ENCODE measurements at places on chromosomes 6 and 20.
A peak's percentile ranks its signal among the peaks of the same experiment; 100 is the strongest.

- no peak for DNase-seq
Observed at GRCh38 chr6:146857980-146858347, 259.2 kb downstream of the ADGB start.

DNA sequence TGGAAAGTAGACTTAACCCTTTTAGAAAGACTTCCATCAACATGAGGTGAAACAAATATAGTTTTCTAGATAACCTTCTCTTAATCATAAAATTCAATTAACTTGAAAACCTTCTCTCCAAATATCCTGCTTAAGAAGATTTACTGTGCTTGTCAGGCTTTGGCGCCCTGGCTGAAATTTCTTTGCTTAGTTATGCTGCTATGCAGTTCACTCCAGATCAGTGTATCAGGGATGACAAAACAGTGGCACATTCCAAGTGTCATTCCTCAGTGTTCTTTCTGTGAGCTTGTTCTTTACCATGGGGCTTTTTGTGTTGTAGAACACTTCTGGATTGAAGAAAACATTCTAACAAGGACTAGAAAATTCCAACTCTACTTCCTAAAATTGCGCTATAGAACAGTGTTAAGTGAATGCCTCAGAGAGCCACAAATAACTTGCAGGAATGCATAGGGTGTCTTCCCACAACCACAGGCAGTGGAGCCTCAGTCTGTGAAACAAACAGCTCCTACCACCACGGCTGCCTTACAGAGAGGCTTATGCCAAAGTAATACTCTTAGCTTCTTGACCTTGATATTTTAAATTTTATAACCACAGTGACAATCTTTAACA, 443.6 kb downstream of the CDC5L start:
- no peak for DNase-seq

- peak; percentile 16 for DNase-seq
Observed at GRCh38 chr6:118574051-118574865, 26.2 kb downstream of the PLN start.

GRCh38 chr6:35677456-35677855, 11.3 kb downstream of the FKBP5 start:
- DNase-seq: no peak

DNA sequence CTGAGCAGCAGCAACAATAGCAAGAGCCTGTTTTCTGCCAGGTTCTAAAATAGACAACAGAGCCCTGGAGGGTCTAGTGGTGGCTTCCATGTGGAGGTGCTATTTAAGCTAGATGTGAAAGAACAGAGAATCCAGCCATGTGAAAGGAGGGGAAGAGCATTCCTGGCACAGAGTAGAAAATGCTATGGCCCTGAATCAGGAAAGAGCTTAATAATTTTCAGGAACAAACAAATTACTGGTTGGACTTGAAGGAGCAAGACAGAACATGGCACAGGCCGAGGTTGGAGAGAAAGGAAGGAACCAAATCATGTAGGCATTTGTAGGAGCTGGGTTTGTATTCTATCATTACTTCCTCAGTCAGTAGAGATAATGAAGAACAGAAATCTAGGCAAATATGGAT, 98.3 kb downstream of the AIG1 start:
- DNase-seq: no peak

- DNase-seq: no peak
Observed at GRCh38 chr6:45491048-45491735, 113.5 kb upstream of the SUPT3H start.

DNA sequence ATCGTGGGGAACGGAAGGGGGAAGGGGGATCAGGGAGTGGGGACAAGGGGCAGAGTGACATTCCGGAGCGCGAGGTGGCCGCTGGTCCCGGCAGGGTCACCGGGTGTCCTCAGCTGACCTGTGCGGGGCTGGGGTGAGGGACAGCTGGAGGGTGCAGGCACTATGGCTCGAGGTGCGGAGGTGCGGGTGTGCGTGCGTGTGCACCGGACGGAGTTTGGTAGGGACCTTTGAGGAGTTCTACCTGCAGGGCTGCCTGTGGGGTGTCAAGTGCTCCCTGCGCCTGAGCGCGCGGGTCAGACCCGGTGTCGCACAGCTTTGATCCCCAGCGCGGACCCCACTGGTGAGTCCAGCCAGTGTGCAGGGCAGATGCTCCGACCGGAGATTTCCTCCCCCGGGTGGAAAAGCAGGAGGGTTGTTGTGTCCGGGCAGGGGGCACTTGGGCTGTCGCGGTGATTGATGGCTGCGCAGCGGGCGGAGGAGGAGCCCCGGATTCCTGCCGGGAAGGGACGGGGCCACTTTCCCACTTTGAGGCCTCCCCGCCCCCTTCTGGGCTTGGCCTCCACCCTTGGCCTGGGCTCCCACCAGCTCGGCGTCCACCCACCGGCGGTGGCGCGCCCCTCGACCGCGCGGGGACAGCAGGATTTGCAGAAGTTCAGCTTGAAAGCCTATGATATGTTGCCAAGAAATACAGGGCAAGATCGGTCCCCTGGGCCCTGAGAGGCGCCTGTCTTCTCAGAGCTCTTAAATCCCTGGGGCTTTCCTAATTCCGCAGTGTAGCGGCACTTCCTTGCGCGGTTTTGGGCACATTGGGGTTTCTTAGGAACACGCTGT, 658 bp downstream of the RIN2 start:
- DNase-seq: no peak

- DNase-seq: no peak
Observed at GRCh38 chr6:111231090-111231459, 143.8 kb downstream of the SLC16A10 start.

GRCh38 chr6:89459501-89459900, 26.5 kb downstream of the ANKRD6 start:
- DNase-seq: no peak

DNA sequence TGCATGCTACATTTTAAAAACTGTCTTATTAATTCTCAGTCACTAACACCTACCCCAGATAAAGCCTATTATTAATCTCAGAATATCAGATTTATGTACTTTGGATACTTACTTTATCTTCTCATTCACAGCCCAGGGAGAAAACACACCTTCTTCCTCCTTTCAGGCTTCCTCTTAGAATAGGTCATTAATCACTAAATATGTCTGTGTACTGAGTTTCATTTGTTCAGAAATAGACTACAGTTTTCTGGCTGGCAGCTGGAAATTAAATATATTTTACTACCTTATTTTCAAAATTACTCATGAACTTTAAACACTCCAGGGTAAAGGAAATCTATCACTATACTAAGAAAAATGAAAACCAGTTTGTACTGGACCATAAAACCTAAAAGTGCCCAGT, 147.7 kb upstream of the DST start:
- no peak for DNase-seq

GRCh38 chr20:48564982-48565539, 262.7 kb downstream of the PREX1 start:
- no peak for DNase-seq

GRCh38 chr20:40265825-40266533, 423.1 kb downstream of the MAFB start:
- peak; percentile 19 for DNase-seq

- no peak for DNase-seq
Observed at GRCh38 chr6:121376411-121376810, 42.1 kb upstream of the TBC1D32 start.

GRCh38 chr6:2162079-2162445, 83.3 kb downstream of the GMDS start:
- no peak for DNase-seq

DNA sequence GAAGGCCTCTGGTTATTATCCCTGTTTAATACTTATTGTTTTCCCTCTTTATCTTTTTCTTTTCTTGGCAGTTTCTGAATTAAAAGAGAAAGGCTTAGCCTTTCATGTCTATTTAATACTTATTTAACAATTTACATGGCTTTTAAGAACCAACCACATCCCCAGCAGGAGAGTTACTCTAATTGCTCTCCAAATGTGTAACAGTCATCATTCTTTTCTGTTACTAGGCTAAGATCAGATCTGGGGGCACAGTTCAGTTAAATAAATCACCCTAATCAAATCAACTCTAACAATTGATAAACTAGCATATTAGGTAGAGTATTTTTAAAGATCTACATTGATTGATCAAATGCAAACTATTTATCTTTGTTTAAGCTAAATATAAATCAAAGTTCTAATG, 54.1 kb upstream of the NT5E start:
- no peak for DNase-seq

- no peak for DNase-seq
Observed at GRCh38 chr20:16615199-16615598, 42.0 kb upstream of the KIF16B start.

GRCh38 chr6:160034036-160034930, 65.4 kb downstream of the IGF2R start:
- DNase-seq: no peak

GRCh38 chr20:46427384-46427783, 21.0 kb upstream of the ELMO2 start:
- DNase-seq: no peak

GRCh38 chr6:116254297-116255056, 602 bp upstream of the TSPYL4 start:
- peak; percentile 34 for DNase-seq

DNA sequence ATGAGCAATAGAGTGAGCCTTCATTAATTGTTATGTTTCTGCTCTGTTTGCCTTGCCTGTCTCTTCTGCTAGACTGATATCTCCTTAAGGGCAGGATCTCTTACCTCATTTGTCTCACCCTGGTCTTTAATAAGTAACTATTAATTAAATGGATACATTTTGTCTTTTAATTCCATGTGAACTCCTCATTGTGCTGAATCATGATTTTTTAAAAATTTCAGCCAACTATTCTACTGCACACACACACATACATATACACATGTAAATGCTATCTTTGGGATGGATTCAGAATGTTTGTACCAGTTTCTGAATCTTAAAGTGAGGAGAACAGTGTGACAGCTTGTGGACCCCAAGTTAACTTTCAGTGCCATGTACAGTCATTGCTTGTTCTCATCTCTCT, 731.1 kb upstream of the MAP3K7 start:
- no peak for DNase-seq

DNA sequence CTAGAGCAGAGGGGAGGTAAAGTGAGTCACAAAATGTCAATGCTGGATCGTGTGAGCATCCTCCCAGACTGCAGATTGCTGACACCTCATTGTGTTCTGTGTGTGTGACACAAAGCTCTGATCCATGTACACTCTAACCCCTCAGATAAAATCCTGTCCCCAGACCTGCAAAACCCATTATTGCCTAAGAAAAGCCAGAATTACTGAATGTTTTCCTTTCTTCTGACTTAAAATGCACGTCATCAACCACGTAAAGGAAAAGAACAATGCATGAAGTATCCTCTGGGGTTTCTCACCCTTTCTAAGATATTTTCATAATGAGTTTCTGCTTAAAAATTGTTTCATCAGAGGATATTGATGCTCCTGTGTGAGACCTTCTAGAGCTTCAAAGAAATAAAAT, 218.0 kb upstream of the PREP start:
- no peak for DNase-seq

All from hematopoietic multipotent progenitor cell treated with erythropoietin and hydrocortisone succinate and interleukin-3 and kit ligand, for 8 days (in vitro differentiated cells).